Epithelial cell of proximal tubule (primary cell): ENCODE measurements at places on chromosomes 2 and 18.

DNA sequence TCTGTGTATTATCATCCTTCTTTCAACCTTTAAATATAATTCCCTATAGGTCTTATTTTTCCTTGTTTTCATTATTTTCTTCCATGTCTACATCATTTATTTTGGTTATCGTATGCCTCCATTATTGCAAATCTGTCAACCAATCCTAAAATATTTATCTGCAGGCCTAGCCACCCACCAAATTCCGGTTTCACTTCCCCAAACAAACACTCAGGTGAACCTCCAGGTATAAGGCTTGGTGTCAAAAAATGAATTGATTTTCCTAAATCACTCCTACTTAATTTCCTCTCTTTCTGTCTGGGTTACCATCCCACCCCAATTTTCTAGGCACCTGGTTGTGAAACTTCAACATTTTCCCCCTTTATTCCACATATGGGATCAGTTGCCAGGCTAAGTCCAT lies 111.9 kb upstream of the LINC00305 start:
- no peak for DNase-seq

DNA sequence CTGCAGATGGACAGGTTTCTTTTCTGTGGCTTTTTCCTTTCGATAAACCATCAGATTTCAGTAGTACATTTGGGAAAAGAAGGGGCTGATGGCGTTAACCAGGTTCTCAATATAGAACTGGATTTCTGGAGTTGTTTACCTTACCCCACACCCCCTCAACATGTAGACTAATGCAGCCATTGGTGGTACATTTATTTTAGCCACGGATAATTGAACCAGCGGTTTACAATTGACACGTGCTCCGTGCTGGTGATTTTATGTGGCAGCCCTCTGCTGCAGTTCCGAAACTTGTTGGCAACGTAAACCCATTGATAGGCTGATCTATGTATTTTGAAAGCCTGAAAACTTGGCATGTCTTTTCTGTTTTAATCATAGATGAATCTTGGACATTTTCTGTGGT lies 5.4 kb downstream of the SOX11 start:
- no peak for DNase-seq

DNA sequence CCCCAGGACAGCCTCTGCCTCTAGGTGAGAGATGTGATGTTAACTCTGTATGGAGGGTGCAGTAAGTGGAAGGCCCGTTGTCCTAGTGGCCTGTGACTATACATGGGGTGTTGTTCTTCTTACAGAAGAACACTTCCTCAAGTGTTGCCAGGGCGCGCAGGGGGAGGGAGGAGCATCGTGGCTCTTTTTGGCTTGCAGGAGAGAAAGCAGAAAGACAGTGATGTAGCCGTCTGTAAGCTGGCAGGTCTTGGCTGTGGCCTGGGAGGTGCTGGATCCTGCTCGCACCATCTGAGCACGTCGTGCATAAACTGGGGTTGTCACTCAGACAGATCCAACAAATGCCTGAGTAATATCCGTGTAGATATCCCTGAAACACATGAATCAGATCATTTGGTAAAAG lies 44.3 kb downstream of the ZNF236 start:
- DNase-seq = no peak

GRCh38 chr2:238489896-238490295 lies 63.2 kb downstream of the ASB1 start:
- DNase-seq = no peak

DNA sequence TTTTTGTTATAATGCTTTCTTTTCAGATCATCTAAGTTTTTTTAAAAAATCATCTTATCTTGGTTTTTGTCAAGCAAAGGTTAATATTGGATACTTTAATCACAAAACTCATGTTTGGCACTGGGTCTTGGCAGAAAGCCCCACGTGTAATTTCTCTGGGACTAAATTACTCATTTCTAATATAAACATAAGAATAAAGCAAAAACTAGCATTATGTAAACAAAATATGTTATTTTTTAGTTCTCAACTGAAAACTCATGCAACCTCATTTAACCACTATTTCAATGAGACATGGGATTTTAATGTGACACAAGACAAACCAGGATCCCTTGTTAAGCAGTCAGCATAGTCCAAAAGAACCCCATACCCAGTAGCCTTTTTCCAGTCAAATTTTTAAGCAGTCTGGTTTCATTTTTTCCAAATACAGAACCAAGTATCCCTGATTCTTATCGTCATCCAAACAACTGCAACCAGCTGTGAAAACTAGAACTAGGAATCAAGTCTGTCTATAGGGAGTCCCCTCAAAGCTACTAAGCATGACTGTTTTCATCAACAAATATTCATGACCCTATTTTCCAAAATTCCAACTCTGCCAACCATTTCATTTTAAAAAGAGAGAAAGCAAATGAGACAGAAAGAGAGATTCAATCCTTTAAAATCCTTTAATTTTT lies 27.1 kb downstream of the PID1 start:
- no peak for DNase-seq

DNA sequence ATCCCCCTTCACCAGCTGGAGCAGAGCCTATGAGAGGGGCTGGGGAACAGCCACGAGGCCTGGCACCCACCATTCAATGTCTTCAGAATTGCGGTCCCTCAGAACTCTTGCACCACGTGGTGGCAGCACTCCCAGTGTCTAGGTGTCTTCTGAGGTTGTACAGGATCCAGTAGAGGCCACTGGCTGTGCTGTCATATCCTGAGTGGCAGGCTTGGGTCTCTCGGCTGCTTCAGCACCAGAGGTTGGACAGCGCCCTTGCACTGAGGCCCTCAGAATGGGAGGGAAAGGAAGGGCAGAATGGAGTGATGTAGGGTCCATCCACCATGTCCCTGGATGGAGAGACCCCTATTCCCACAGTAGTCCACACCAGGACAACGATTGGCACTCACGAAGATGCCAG lies 112.0 kb upstream of the TEKT4 start:
- DNase-seq = no peak
